Foreskin melanocyte (primary cell): ENCODE measurements at places on chromosomes 7 and 10.

DNA sequence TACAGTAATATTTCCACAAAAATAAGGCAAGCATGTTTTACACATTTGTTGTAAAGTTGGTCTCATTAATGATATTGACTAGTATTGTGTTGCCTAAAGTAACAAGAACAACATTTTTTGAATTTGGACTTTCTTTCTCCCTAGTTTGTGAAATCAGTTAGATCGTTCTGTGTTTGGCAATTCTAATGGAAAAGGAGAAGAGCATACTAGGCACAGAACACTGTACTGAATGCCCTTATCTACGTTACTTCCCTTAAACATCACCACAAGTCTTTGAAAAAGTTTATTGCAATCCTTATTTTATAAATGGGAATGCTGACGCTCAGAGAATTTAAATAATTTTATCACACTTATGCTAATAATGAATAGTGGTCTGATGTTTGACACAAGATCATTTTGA is 372.2 kb downstream of the EXOC4 start:
- DNase-seq = no peak

DNA sequence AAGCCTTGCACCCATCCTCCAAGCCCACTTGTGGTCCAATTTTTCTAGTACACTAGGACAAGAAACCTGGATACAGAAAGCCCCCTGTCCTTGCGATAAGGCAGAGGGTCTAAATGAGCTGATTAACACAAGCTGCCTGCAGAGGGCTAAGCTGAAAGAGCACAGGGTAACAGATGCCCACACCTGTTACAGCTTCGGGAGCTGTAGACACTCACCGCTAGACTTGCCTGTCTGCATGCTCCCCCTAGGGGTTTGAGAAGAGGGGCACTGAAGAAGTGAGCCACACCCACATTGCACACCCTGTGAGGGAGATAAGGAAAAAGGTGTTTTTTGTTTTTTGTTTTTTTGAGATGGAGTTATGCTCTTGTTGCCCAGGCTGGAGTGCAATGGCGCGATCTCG is 386.5 kb upstream of the AUTS2 start:
- no peak for DNase-seq

- DNase-seq = peak; percentile 73
These were observed 1531.1 kb upstream of the LRRTM3 start for GRCh38 chr10:65394502-65395297.

DNA sequence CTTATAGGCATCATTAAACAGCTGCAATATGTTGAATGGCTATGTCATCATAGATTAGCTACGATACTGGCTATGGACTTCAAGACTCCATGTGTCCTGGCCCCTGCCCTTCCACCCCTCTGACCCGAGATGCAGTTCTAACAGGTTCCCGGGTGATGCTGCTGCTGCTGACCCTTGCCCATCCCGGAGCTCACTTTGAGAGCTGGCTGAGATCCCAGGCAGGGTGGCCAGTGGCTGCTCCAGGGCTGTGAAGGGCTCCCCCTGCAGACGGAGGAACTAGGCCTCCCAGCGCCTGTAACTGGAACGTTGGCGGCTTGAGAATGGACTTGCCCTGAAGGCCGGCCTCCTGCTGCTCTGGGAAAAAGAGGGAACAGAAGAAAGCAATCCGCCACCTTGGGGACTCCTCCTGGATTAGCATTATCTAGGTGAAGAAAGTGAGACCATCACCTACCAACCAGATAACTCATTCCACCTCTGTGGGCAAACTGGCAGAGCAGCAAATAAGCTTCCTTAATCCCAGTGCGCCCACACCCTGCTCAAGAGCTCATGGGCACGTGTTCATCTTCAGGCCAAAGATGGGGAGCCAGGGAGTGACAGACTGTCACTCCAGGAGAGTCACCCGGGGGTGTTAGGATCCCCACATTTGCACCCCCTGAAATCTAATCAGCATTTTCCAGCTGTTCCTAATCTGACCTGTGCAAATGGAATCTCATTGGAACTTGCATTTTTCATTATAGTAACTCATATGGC is 56.8 kb downstream of the PARP12 start:
- DNase-seq = no peak

GRCh38 chr10:126131341-126131740 is 235.0 kb downstream of the FANK1 start:
- peak; percentile 92 for DNase-seq
